Activated CD4-positive, alpha-beta T cell treated with anti-CD3 and anti-CD28 coated beads for 24 hours (primary cell): ENCODE measurements at places on chromosomes 4 and X.

DNA sequence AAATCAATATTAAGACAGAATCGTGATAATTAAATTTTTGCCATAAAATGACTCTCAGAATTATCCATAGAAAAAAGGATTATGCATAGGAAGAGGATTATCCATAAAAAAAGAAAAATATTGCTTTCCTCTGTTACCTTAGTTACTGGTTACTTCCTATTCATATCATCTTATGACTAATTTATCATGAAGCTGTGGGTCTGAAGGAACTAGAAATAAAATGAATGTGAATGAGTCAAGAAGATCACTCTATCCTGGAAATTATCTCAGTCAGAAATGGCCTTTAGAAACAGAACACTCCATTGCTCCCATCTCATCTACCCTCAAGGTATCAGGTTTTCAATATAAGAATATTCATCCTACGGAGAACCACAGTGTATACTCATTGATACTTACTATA lies 19.4 kb downstream of the RPS6KA6 start:
- no peak for DNase-seq

DNA sequence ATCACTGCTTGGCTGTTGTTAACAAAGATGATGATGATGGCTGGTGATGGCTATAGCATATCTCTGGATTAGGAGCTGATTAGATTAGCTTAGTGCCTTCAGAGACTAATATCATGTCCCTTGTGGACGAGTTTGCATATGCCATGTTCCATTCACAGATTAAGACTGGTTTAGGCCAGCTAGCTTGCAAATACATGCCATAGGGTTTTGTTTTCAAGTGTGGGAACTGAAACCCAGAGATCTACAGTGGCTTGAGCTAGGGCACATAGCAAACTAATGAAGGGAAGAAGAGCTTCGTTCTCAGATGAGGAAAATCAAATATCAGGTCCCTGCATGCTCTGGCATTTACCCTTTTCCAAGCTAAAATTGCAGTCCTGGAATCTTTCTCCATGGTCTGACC lies 492.3 kb downstream of the MAGEE1 start:
- no peak for DNase-seq

DNA sequence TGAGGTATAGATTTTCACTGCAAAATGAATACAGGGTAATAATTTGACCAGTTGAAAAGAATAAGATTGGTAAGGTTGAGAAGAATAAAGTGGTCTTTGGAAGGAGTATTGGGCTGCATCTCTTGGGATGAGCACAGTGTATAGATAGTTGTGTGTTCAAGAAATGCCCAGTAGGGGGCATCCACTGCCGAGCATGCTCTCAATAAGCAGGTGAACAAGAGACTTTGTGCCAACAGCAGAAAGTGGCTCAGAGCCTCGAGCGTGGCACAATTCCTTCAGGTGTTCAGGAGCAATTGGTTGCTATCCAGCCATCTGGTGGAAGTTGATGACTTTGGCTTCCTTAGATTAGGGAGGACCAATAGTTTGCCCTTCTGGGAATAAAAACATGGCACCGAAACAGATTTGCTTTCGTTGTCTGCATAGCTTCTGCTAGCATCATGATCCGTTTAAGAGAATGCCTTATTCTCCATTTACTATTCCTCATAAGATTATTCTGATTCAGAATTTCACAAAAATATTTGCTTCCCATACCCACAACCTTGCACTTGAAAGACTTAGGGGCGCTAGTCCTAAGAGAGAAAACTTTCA lies 258.1 kb upstream of the NEIL3 start:
- DNase-seq: no peak

GRCh38 chr4:119750048-119750447 lies 121.4 kb upstream of the PDE5A start:
- no peak for DNase-seq

GRCh38 chr4:128220286-128221235 lies 67.1 kb downstream of the PGRMC2 start:
- no peak for DNase-seq

GRCh38 chr4:119666653-119667091 lies 38.1 kb upstream of the PDE5A start:
- no peak for DNase-seq

- DNase-seq: no peak
These were observed at the start of gene PF4V1 for GRCh38 chr4:73853246-73853704. TSS of gene PF4V1 (plus strand) at chr4:73853296. CDS start at chr4:73853363, 67 bp downstream.

DNA sequence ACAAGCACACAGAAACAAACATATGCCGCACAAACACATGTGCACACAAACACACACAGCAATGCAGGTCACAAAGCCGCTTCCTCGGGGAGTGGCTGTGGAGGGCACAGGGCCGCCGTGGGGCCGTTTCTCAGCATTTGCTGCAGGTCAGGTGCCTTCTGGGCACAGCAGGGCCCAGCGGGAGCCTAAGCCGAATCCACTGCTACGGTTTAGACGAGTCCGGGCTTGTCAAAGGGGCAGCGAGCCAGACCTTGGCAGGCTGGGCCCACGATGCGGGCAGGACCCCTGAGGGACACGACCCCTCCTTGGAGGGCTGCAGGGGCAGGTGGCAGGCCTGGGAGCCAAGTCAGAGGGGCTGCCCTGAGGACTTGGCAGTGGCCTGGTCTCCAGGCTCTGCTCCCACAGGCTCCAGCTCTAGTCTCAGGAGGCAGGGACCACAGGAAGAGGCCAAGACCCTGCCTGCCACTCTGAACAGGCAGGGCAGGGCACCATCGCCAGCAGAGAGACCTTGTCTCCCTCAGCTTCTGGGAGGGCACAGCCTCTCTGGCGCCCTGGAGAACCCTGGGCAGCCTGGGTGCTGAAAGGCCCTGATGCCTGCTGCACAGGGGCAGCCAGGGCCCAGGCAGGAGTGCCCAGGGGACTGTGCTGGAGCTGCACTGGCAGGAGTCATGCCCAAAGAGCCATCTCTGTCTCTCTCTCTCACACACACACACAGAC lies 5.5 kb upstream of the ATP2B3 start:
- no peak for DNase-seq

- peak; percentile 69 for DNase-seq
These were observed 692 bp downstream of the FAM241A start for GRCh38 chr4:112145790-112146501.

- DNase-seq: no peak
These were observed 330.2 kb downstream of the HS3ST1 start for GRCh38 chr4:11098461-11098860.

GRCh38 chr4:184094532-184095159 lies 123.0 kb downstream of the ENPP6 start:
- no peak for DNase-seq

DNA sequence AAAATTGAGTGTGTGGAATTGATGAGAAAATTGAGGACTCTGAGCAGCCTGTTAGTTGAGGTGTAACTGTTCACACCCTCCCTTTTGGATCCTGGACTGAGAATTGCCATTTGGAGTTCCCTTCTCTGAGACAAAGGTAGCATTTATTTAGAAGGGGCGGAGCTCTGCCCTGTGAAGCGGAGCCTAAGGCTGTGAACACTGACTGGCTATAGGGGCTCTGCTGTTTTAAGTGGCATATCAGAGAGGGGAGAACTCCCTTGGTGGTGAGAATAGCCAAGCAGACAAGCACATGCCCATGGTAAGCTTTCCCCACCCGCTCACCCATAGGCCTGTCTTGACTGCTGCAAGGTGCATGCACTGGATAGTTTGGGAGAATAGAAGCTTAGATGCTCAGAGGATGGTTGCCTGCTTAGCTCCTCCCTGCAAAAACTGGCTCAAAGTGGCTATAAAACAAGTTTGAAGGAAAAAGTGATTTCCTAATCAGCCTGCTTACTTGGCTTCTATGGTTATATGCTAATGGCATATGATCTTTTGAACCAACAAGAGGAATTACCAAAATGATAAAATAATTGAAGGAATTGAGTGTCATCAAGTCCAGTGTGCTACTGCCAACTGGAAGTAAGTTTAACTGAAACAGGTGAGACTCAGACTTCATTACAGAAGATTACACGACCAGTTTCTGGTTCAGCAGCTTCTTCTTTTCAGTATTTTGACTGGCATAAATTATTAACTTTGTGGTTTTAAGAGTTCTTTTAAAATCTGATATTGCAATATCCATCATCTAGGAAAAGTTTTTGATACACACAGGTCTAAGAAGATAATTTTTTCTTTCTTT lies 108.4 kb downstream of the AFF1 start:
- DNase-seq: no peak

- no peak for DNase-seq
These were observed 23.8 kb downstream of the SSX1 start for GRCh38 chrX:48278958-48279357.

GRCh38 chr4:7330811-7331681 lies 103.7 kb downstream of the PSAPL1 start:
- DNase-seq: no peak

GRCh38 chrX:129006491-129006890 lies 516.8 kb downstream of the SMARCA1 start:
- DNase-seq: no peak

DNA sequence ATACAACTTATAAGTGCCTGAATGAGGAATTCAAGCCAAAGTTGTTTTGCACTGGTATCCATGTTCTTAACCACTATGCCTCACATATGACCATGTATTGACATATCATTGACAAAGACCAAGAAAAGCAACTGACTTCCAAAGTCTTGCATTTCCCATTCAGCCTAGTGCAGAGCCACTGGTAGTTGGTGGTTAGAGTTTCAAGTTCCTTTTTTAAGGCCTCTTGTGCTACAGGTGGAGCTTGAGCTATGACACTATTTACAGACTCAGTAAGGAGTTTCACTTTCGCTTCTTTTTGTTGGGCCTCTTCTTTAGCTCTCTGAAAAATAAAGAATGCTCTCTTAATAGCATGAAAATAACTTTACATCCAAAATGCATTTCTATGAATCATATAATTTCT lies 763.0 kb downstream of the DMD start:
- no peak for DNase-seq

DNA sequence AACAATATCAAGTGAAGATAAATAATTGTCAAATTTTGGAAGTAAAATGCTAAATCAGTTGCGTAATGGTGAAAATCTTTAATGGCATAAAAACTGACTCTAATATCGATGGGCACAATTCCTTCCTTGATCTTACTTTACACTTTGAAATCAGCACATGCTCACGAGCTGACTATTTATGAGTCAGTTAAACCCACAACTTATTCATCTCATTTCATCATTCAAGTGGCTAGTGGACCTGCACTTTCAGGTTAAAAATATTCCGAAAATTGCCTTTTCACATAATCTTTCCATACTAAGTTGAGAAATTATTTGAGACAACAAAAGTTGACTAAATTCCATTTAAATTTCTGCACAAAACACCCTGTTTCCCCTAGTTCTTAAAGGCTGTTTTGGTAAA lies 582.1 kb upstream of the TENM3 start:
- no peak for DNase-seq
